Uterus (tissue), 4 donors: ENCODE measurements at places on chromosomes 4 and X. TPM values are rescaled to one million over a fixed set of nuclear protein-coding genes. Genes with fewer than 3 reads are reported as not detected.

Gene VCX
- total RNA-seq = not detected

Gene MAGEA12
- total RNA-seq = not detected

Gene C1QTNF7
- total RNA-seq = 6.1 TPM

Gene SPINK2
- not detected for total RNA-seq

Gene SLC7A11
- 0.61 TPM for total RNA-seq

Gene HSFX4
- total RNA-seq = not detected

Gene OCRL
- 7.2 TPM for total RNA-seq
